Ecto neural progenitor cell (in vitro differentiated cells): ENCODE measurements at places on chromosomes 13 and 19.

DNA sequence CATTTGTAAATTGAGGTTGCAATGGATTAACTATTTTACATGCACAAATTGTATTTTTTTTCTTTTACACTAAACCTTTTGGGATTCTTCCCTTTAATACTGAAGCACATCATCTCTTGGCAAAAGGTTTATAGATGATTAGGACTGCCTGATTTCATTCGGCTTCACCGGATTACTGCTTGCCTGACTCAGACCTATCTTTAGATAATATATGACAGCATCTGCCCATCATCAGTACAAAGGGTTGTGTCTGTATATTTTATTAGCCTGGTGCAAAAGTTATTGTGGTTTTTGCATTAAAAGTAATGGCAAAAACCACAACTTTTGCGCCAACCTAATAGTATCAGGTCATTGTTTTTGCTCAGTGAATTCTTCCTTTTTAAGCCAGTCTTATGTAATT, 316.2 kb upstream of the HTR2A start:
- DNase-seq, result no peak

DNA sequence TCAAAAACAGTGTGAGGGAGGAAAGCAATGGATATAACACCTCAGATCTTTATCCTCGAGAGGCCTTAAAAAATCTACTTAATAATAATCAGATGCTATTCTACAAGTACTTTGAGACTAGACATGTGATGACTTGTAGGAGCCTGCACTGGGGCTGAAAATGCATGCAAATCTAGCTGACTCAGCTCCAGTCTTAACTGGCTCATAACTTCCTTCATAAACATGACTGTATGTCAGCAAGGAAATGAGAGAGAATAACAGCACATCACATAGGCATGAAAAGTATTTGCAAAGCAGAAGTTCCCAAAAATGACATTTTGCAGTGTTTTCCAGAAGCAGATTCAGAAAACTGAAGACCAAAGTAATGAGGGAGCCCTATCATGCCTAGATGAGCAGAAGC, 38.1 kb downstream of the PSG5 start:
- no peak for DNase-seq

- no peak for DNase-seq
Measured at GRCh38 chr19:14059093-14059480, 2.8 kb downstream of the PALM3 start.

DNA sequence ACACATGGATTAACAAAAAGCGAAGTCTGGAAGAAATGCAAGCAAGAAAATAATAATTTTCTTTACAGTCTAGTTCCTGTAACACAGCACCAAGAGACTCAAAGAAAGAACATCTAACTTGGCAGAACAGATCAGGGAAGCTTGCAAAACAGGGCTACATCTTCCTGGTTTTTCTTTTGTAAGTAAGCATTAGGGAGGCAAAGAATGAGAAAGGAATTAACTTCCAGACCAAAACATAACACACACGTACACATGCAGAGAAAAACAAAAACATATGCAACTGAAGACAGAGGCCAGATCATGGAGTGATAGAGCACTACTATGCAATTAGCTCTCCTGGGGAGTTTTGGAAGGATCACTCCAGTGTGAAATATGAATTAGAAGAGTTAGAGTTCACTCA, 120.5 kb downstream of the DIAPH3 start:
- no peak for DNase-seq
